AG08396 (cell line): ENCODE measurements at places on chromosomes 3 and 15.

DNA sequence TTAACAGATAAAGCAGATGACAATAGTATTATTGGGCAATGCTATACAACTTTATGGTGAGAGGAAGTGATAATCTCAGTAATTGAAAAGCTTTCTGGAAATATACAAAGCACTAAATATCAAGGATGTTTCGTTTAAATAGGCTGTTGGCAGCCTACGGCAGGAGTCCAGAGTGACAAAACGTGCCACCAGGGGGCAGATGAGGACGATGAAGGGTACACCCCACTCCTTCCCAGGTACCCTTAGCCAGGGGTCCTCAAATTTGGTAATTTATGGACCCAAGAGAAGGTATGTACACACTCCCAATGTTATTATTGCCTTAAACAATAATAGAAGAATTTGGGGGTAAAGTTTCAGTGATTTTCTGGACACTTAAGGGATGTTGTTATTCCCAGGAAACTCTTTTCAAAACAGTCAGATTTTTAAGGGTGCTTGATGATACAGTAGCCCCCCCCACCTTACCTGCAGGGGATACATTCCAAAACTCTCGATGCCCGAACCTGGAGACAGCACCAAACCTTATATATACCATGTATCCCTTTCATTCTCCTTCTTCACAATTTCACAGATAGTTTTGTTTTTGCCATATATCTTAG lies 1.4 kb upstream of the MAGEL2 start:
- DNase-seq: no peak

GRCh38 chr3:193982258-193982659 lies 153.7 kb upstream of the HES1 start:
- DNase-seq: no peak

DNA sequence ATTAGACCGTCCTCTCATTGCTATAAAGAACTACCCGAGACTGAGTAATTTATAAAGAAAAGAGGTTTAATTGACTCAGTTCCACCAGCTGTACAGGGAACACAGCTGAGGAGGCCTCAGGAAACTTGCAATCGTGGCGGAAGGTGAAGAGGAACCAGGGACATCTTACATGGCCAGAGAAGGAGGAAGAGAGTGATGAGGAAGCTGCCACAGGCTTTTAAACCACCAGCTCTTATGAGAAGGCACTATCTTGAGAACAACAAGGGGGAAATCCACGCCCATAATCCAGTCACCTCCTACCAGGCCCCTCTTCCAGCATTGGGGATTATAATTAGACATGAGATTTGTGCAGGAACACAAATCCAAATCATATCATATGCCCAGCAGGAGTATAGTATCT lies 138.5 kb downstream of the ALCAM start:
- no peak for DNase-seq

DNA sequence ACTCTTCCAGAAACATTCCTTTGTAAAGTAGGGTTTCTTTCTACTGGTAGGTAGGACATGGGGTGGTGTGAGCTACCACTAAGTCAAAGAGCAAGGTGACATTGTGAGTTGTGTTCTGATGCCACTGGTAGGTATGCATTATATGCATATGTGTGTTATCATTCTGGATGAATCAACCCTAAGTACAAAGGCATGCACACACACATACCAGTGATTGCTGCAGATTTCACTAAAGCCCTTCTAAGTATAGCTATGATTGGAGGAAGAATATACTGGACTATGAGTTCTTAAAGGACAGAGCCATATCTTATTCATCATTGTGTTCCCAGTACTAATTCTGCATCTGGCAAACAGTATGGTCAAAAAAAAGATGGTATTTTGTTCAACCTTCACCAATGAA lies 646.0 kb downstream of the AGBL1 start:
- no peak for DNase-seq

DNA sequence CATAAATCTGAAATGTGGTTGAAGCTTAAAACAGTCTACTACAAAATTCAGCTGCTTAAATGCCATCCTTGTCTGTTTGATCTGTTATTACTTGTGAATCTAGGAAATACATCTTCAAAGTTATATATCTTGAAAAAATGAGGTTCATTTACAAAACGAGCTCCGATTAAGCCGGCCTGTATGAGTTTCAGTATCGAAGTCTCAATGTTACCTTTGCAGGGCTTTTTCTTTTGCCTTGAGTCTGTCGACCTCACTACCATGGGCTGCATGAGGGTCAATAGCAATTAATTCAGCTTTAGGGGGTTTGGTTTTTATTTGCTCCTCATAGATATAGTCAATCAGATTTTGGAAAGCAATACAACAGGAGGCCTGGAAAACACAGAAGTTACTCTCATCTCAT lies 23.2 kb downstream of the ERICH6 start:
- DNase-seq: no peak
